ENCODE measurements at places on chromosomes 5 and 9.
A peak's percentile ranks its signal among the peaks of the same experiment; 100 is the strongest.

- DNase-seq, result peak; percentile 17
Observed at GRCh38 chr5:143714629-143715028, 97.3 kb upstream of the HMHB1 start.

DNA sequence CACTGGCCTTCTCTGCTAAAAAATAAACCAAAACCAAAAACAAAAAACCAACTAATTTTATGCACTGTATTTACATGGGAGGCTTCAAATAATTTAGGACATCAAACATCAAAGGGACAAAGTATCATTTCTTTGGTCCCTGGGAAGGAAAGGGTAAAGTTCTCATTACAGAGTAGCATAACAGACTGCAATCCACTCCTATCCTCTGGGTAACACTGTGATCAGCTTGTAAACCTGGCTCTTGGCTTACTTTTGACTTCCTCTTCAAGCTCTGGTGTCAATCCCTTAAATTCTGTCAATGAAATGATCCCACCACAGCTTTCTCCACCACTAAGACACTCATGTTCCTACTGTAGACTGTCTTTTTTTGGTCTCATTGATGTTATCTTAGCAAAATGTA, 69.8 kb upstream of the VCAN start:
- DNase-seq, result no peak

DNA sequence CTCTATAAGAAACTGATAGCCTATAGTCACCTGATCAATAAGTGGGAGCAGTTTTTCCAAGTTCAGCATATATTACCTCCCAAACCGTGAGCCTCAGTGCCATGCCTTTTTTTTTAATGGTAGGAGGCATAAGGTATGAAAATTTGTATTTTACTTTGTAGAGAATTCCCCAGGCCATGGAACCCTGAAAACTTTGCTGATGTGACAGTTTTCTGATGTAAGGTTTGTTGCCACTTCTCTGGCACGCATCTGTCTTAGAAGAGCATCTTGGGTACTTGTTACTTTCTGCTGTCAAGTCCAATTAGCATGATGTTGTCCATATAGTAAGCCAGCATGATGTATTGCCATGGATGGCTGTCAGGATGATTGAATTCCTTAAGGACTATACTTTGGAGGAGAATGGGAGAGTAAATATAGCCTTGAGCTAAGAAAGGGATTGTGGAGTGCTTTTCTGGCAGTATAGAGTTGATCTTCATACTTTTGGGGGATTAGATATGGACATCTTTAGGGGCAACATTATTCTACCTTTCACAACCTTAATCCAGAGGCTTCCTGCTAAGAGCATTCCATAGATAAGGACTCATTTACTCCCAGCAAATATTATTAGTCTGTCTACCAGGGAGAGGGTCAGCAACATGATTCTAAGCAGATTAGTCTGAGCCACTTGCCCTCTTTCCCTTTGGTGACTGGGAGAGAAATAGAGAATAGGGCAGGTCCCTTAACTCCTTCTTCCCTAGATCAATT, 389.6 kb downstream of the YTHDC2 start:
- DNase-seq, result no peak

GRCh38 chr9:81499021-81499454, 190.3 kb downstream of the TLE1 start:
- no peak for DNase-seq

DNA sequence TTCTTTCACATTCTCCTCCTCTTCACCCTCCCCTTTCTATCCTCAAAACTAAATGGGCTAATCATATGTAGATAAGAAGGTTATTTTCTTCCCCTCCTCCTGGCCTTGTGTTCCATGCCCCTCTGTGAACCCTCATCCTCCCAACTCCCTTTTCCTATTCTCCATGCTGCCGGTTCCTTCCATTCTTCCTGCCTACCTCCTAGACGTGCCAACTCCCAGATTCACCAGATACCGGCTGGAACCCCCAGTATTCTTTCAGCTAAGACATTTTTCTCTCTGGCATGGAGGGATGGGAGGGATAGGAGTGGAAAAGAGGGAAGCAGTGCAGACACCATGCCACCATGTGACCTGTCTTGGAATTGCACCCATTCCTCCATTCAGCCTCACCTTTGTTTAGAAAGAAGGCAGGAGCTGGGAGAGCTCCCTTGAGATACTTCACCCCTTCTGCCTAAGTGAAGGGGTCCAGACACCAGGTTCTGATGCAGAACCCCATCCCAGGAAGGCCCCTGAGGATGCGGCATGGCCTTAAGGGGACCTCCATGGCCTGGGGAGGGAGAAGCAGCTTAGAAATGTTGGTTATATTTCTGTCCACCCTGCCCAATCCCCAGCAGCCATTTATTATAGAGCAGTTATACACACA, 4.8 kb downstream of the DNAJB5 start:
- peak; percentile 58 for DNase-seq

DNA sequence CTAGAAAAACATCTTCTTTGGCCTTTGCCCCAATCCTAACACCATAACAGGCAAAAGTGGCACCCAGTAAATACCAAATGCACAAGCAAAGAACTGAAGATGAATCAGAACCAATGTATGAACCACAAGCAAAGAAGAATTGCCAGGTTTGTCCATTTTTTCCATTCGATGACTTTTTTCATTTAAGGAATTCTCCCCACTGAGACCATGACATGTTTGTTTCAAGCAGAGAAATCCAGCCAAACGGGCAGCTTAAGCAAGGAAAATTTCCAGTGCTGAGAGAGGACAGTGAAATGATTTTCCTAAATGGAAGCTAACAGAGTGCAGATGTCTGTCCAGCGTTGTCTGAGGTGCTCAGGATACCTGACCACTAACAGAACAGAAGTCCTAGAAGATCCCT, 203.7 kb downstream of the ADAMTS12 start:
- DNase-seq, result no peak

GRCh38 chr5:54882101-54882500, 103.3 kb downstream of the ESM1 start:
- DNase-seq, result no peak

DNA sequence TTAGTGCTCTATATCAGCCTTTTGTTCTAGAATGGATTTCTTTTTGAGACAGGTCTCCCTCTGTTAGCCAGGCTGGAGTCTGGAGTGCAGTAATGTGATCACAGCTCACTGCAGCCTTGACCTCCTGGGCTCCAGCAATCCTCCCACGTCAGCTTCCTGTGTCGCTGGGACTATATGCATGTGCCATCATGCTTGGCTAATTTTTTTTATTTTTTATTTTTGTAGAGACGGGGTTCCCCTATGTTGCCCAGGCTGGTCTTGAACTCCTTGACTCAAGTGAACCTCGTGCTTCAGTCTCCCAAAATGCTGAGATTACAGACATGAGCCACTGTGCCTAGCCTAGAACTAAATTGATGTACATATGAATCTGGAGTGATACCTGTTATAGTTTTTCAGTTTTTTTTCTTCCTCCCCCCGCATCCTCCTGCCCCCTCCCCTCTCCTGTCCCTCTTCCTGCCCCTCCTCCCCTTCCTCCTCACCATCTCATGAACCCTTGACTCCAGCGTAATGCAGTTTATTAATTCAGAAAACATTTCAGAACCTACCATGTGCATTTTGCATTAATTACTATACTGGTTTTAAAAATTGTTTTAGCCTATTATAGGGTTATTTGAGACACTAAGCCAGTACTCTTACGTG, 37.4 kb upstream of the TNFAIP8 start:
- no peak for DNase-seq

- DNase-seq, result no peak
Observed at GRCh38 chr9:136757751-136758140, 297 bp downstream of the LCN8 start.

- DNase-seq, result no peak
Observed at GRCh38 chr9:38274800-38275199, 117.7 kb upstream of the ALDH1B1 start.

GRCh38 chr5:8997542-8998070, 548.3 kb downstream of the SEMA5A start:
- no peak for DNase-seq
